Left cardiac atrium (tissue), 4 donors: ENCODE measurements at places on chromosomes 11 and 22.

GRCh38 chr11:26551186-26551801, 20.8 kb downstream of the MUC15 start:
- DNase-seq: no peak

GRCh38 chr11:18791207-18791968, at the start of gene PTPN5:
PTPN5 (minus strand) TSS chr11:18791798; CDS start chr11:18771958, 19,840 bp downstream.
- no peak for DNase-seq

GRCh38 chr22:49235463-49236300, 592.0 kb downstream of the BRD1 start:
- DNase-seq: no peak

GRCh38 chr11:57728829-57729228, 12.5 kb upstream of the SELENOH start:
- no peak for DNase-seq

DNA sequence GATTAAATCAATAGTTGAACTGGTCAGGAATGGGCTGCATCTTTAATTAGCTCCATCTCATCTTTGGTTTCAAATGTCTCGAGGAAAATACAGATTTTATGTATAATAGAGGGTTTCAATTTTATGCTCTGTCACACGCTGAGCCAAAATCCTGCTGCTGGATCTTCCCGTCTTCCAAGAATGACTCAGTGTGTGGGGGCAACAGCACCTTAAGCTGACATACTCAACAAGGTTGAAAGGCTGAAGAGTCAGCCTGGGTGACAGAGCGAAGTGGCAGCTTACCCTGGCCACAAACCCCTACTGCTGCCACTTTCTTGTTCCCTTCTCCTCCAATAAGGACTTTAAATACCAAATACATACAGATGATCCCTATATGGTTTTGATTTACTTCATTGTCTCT, 9.0 kb upstream of the PCF11 start:
- no peak for DNase-seq

DNA sequence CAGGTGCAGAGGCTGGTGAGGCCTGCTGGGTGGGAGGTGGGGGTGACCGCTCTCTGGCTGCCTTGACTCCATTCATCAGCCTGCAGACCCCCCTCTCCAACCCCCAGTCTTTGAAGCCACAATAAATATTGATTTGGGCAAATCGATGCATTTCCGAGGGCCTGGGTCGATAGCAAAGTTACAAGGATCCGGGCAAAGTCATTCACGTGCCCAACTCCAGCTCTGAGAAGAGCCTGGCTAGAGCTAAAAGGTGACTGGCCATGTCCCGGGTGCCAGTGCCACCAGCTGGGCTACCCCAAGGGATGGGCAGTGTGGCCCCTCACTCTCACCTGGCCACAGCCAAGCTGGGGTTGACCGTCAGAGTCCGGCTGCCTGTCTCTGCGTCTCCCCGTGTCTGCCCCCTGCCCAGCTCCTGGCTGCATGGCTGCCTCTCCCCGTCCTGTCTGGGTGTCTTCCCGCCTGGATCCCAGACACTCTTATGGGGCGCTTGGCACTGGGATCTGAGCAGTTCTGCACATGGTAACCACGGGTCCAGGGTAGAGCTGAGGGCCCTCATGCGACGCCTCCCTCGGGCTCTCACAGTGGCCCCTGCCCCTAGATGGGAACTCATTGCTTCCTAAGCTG, 46.7 kb upstream of the CCDC188 start:
- no peak for DNase-seq

- no peak for DNase-seq
These were observed 12.3 kb downstream of the PKNOX2 start for GRCh38 chr11:125176866-125177265.

- DNase-seq: no peak
These were observed 53.1 kb downstream of the CELSR1 start for GRCh38 chr22:46484156-46484860.

GRCh38 chr11:73662445-73663157, 16.2 kb downstream of the PLEKHB1 start:
- DNase-seq: no peak

DNA sequence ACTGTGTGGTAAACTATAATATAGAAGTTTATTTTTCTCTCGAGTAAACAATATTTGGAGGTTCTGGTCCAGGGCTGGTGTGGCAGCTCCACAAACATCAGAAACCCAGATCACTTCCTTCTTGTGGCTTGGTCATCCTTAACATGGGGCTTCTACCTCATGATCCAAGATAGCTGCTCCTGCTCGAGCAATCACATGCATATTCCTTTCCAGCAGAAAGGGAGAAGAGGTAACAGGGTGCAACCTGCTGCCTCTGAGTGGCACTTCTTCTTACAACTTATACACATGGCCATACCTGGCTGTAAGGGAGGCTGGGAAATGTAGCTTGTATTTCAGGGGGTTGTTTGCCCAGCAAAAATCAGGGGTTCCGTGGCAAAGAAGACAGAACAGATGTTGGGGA, 44.6 kb upstream of the SYT7 start:
- DNase-seq: no peak

- DNase-seq: no peak
These were observed 423.2 kb downstream of the MN1 start for GRCh38 chr22:27378311-27378800.

DNA sequence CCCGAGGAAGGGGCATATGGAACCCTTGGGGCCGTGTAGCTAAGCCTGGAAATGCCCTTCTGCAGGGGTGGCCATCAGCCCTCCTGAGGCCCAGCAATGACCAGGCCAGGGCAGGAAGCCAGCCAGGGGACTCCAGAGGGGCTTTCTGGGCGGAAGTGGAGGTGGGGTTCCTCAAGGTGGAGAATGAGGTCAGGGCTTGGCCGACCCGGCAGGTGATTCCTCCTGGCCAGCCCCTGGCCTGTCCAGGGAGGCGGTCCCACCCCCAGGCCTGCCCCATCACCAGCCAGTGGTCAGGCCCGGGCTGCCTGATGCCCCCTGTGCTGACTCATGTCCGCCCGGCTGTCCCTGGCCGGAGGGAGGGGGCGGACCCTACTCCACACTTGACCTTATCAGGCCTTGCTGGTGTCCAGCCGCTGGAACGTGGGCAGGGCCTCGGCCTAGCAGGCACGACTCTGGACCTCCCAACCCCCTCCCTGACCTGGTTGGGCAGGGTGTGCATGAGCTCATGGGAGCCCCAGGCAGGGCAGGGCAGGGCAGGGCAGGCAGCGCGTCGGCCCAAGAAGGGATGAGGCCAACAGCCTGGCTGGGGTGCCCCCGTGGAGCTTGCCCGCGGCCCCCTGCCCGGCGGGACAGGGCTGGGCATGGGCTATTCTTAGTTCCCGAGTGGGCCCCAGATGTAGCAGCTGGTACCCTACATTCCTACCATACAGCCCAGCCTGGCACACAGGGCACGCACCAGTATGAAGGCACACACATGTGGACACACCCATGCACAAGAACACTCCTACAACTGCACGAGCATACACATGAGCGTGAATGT, 35.9 kb downstream of the RPL3 start:
- DNase-seq: peak; percentile 85

DNA sequence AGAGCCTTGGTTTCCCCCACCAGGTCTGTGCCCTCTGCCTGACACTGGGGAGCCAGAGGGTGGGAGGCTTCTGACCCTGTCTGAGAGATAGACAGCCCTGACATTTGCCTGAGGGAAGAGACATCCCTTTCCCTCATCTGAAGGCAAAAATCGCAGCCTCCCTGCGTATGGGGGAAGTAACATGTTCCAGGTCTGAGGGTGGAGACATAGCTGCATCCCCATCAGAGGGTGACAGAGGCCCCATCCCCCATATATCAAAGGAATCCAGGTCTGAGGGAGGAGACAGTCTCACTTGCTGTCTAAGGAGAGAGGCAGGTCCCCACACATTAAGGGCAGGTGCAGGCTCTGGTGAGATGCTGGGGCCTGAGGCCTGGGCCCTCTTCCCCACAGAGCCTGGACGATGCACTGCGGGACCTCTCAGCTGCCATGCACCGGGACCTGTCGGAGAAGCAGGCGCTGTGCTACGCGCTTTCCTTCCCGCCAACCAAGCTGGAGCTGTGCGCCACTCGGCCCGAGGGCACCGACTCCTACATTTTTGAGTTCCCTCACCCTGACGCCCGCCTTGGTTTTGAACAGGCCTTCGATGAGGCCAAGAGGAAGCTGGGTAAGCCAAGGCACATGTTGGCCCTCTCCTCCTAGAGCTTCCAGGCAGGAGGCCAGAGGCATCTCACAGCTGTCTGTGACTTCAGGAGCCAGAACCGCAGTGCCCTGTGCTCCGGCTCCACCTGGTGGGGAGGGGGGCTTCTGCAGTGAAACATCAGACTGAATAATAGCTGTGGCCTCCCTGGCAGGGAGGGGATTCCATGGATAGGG, 16.1 kb upstream of the RELT start:
- DNase-seq: no peak

- no peak for DNase-seq
These were observed 54.1 kb upstream of the LINC01488 start for GRCh38 chr11:69427337-69427736.

DNA sequence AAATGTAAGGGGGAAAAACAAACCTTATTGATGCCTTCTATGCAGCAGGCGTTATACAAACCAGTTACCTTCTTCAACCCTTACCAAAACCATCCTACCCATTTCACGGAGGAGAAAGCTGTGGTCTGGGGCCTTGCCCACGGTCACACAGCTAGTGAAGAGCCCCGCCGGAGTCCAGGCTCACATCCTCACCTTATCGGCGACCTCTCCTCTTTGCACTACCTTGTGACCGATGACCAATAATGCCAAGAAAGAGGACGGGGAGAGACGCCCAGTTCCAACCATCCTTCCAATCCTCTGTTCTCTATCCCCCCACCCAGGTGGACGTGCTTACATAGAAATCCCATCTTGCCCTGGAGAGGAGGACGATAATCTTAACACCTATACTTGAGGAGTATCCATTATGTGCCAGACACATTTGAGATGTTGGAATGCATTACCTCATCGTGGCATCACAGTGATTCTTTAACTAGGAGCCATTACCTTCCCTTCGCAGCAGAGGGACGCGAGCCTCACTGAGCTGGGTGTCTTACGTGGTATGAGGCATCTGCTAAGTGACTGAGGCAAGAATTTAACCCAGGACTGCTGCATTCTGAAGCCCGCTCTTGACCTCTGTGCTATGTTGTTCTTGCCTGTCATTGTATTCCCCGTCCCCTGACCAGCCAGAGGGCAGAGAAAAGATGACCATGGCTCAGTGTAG, 253.7 kb upstream of the B3GAT1 start:
- no peak for DNase-seq

- no peak for DNase-seq
These were observed 494.6 kb upstream of the FAT3 start for GRCh38 chr11:91730057-91730456.

DNA sequence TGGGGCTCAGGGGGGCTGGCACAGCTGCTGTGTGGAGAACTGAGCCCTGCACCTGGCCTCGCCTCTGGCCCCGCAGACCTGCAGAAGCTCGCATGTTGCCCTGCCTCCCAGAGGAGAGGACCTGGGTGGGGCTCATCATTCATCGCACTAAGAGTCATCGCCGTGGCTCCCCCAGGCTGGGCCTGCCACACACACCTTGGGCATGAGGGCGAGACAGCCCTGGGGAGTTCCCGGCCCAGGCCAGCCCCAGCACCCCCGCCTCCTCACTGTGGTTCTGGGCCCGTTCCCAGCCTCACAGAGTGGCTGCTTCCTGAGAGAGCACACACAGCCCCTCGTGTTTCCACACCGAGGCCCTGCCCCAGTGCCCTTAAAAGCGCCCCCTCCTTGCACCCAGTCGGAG, 694.6 kb downstream of the TBC1D22A start:
- no peak for DNase-seq

- no peak for DNase-seq
These were observed 51.4 kb upstream of the RASD2 start for GRCh38 chr22:35489239-35489638.

GRCh38 chr11:64711138-64711955, 11.7 kb downstream of the NRXN2 start:
- DNase-seq: no peak

DNA sequence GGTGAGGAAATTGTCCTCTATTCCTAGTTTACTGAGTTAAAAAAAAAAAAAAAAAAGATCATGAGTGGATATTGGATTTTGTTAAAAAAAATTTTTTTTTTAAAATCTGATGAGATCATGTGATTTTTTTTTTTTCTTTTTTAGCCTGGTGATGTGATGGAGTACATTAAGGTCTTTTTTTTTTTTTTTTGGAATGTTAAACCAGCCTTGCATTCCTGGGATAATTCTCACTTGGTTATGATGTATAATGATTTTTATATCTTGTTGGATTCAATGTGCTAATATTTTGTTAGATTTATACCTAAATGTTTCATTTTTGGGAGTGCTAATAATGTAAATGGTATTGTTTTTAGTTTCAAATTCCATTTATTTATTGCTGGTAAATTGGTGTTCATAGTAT, 43.3 kb downstream of the DDX10 start:
- no peak for DNase-seq

DNA sequence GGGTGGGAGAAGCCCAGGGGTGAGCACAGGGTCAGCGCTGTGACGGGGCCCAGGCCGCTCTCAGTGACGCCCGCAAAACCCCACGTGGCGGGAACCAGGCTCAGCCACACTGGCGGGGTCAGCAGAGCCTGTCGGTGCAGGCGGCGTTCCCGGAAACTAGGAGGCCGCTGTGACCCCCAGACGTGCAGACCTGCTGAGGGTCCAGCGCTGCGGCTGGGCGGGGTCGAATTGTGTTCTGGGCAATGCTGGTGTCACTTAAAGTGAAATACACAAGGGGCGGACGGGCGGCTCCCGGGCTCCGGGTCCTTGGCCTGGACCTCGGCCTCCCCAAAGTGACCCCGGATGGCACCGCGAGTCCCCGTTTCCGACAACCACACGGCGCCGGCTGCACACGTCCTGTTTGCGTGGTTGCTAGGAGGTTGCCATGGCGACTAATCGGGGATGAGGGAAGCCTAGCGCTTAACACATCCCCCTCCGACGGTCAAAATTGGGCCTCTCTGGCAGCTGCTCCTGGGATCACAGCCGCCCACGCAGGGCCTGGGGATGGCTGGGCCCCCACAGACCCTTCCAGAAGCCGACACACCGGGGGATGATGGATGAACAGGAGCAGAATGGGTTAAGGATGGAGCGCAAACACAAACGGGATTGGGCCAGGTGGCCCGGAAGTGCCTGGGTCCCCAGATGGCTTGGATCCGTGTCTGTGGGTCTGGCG, 81.7 kb upstream of the PRR5 start:
- peak; percentile 85 for DNase-seq

DNA sequence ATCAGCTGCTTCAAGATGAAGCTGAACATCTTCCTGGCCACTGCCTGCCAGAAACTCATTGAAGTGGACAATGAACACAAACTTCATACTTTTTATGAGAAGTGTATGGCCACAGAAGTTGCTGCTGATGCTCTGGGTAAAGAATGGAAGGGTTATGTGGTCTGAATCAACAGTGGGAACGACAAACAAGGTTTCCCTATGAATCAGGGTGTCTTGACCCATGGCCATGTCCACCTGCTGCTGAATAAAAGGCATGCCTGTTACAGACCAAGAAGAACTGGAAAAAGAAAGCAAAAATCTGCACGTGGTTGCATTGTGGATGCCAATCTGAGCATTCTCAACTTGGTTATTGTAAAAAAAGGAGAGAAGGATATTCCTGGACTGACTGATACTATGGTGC, 22.2 kb upstream of the BIRC3 start:
- DNase-seq: no peak

GRCh38 chr11:66686100-66686785, 8.6 kb upstream of the RBM4B start:
- no peak for DNase-seq
